ENCODE measurements at places on chromosomes 7 and 10. TPM values are rescaled to one million over a fixed set of nuclear protein-coding genes. Genes with fewer than 3 reads are reported as not detected.

Gene C10orf62
- not detected for total RNA-seq

Gene PITRM1
- 60.3 TPM for total RNA-seq

Gene SERPINE1
- 0.80 TPM for total RNA-seq

Gene OR13A1
- not detected for total RNA-seq

Gene GNGT1
- not detected for total RNA-seq

Gene SMARCD3
- total RNA-seq: 5.4 TPM

Gene NSUN5
- total RNA-seq: 10.7 TPM

Gene HECW1
- total RNA-seq: 0.15 TPM

Gene CTAGE4
- total RNA-seq: 3.3 TPM

Gene FAM13C
- total RNA-seq: 57.9 TPM

Gene PAPOLB
- total RNA-seq: 0.10 TPM

Gene P4HA1
- 20.4 TPM for total RNA-seq

DNA sequence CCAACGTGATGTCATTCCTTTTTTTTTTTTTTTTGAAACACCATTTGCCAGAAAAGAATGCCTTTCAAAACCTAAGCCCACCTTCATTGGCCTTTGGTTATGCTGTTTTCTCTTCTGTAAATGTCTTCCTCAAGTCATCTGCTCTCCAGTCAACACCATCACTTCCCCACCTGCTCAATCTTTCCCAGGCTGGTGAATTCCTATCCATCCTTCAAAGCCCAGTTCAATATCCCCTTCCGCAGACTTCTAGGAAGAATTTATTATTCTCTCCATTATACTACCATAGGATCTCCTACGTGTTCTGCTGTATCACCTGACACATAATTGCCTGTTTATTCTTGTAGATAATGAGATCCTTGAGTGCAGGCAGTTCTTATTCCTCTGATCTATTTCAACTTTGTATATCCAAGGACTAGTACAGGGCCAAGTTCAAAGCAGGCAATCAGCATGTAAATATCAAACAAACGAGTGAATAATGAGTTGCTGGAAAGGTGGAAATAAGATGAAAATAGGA lies 73.5 kb upstream of the PRR15 start:
- DNase-seq: no peak

DNA sequence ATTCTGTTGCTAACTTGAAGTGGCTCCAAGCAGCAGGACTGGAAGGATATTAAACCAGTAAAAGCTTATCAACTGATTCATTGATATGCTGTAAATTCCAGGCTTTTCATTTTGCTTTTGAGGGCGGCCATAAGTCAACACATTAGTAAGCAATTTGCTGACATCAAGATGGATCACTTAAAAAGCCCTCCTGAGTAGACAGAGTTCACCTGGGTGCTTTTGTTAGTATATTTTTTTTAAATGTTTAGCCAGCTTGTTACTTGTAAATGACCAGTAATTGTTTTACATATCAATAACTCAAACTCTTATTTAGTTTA lies 26.5 kb downstream of the RNF32 start:
- DNase-seq: no peak

GRCh38 chr7:27160546-27161213 lies 4.2 kb upstream of the HOXA7 start:
- peak; percentile 93 for DNase-seq

GRCh38 chr7:91326516-91327199 lies 62.4 kb downstream of the FZD1 start:
- no peak for DNase-seq

- DNase-seq: peak; percentile 36
Measured at GRCh38 chr10:55668326-55668922, 692.6 kb downstream of the ZWINT start.

GRCh38 chr7:44445986-44446671 lies 44.3 kb downstream of the NUDCD3 start:
- no peak for DNase-seq

DNA sequence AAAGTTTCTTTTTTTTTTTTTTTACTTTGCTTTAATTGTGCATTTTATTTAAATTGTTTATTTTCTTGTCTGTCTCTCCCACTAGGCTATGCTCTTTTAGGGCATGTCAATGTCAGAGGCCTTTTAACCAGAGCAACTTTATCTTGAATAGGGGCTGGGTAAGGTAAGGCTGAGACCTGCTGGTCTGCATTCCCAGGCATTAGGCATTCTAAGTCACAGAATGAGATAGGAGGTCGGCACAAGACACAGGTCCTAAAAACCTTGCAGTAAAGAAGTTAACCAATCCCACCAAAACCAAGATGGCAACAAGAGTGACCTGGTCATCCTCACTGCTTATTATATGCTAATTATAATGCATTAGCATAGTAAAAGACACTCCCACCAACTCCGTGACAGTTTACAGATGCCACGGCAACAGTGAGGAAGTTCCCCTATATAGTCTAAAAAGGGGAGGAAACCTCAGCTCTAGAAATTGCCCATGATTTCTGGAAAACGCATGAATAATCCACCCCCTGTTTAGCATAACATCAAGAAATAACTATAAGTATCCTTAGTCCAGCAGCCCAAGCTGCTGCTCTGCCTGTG lies 47.0 kb upstream of the FRMD4A start:
- no peak for DNase-seq

- no peak for DNase-seq
Measured at GRCh38 chr7:41890631-41891274, 187.9 kb upstream of the INHBA start.

DNA sequence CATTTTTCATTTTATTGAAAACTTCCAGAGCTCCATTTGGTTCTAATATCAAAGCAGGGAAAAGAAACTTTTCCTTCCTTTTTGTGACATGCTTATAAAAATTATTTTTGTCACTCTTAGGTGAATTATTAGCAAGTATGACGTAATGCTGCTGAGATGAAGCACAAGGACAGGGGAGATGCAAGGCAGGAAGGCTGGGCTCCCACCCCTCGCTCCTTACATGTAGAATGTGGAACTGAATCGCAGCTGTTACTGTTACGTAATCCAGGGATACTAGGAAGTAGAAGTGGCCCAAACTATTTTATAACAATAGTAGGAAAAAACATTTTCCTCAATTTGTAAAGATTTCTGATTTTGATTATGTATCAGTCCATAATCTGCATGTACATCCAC lies 17.1 kb upstream of the GTPBP4 start:
- no peak for DNase-seq

DNA sequence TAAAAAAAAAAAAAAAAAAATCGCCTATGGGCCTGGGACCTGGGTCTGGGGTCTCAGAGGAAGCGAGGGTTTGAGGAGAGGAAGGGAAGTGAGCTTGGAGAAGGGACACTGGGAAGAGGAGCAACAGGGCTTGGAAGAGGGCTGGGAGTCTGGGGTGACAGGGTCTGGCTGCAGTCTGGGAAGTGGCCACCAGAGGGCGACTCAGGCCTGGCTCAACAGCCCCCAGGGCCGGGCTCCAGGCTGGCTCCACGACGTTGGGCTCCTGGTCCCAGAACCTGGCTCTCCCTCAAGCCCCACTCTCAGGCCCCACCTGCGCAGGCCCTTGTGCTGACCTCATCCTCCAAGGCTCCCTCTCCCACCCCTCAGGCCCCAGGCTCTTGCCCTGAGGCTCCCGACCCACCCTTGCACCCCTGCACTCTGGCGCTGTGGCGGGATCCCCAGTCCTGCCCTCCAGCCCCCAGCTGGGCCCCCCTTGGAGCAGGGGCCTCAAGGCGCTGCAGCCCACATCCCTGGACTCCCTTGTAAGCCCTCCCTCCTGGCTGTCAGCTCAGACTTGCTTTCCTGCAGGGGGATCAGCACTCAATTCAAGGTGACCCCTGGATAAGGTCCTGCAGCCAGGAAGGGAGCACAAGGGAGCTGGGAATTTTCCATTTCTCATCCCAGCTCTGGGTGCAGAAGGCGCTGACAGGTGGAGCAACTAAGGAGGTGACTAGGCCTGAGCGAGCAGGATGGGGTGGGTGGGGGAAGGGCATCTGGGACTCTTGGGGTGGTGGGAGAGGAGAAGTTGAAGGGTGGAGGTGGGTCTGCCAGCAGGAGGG lies 5.4 kb upstream of the SPACDR start:
- DNase-seq: peak; percentile 95

DNA sequence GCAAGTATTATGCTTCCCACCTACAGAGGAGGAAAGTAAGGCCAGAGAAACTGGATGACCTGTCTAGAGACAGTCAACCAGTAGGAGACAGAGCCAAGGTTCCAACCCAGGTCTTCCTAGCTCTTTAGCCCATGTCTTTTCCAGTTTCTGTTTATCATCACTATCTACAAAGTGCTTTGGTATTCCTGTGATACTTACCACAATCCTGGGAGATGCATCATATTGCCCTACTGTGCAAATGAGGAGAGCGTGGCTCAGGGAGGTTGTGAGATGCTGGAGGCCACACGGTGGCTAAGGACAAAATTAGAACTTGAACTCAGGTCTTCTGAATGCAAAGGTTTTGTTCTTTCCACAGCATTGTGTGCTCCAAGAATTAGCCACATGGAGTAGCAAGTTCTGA lies 11.2 kb upstream of the PLEKHA1 start:
- DNase-seq: no peak

DNA sequence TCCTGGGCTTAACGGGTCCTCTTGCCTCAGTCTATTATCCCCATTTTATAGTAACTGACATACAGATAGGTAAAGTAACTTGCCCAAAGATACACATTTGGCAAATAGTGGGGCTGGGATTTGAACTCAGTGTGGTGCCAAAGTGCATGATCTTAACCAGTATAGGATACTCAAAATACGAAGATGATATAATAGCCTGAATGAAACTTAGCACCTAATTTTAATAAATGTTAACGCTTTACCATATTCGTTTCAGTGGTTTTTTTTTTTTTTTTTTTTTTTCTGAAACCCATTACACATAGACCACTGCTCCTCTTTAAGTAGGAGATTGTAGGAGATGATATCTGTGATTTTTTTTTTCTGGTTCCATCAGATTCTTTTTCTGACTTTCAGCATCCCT lies 21.4 kb downstream of the ACTR3B start:
- no peak for DNase-seq

DNA sequence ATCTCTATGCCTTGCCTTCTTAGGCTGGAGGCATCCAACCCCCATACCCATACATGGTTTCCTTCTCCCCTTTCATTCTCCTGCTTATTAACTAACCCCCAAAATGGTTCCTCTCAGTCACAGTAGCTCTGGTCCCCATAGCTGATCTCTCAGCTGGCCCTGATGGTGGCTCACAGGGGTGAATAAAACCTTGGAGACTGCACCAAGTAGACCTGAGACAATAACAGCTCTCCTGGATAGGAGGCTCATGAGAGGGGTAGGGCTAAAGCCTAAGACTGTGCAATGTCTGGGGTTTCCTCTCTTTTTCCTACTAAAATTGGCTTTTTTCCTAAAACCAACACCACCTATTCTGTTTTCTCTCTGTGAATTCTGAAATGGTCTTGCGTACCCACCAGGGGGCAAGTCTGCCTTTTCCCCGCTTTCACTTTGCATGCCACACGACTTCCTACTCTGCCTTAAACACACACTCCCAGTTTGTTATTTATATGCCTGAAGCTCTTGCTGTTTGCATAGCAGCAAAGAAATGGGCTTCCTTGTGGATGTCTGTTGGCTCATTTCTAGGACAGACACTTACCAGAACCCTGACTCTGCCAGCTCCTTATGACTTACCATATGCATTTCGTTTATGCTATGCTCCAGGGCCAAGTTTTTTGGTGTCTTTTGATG lies 18.4 kb upstream of the PON1 start:
- DNase-seq: no peak

DNA sequence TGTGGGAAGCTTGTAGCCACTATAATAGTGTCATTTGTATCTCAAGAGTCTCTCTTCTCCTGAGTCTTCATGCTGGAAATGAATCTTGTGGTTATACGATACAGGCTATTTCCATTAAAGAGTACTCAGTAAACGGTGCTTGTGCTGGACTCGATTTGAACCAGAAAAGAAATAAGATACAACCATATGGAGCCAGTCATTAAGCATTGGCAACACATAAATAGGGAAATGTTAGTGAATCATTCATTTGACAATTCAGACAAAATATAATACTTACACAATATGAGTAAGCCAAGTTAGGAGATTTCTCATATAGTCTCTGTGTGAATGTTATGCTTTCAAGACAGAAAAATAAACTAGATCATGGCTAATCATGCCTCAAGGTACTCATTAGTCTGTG lies 356.8 kb downstream of the PLXDC2 start:
- DNase-seq: no peak

DNA sequence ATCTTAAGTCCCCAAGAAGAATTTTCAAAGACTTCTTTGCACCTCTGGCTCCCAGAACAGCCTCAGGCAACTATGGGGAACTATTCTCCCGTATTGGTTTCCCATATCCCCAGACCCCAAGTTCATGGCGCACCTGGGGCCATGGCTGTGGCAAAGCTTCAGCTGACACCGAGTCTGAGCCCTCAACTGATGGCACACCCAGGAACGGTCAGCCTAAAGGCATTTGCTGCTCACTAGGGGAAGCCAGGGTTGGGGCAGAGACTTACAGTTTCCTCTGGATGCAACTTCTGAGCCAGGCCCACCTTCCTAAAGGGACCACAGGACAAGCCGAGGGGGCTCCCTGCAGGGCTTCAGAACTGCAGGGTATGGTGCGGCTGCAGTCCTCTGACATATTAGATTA lies 13.7 kb upstream of the CPA1 start:
- no peak for DNase-seq

DNA sequence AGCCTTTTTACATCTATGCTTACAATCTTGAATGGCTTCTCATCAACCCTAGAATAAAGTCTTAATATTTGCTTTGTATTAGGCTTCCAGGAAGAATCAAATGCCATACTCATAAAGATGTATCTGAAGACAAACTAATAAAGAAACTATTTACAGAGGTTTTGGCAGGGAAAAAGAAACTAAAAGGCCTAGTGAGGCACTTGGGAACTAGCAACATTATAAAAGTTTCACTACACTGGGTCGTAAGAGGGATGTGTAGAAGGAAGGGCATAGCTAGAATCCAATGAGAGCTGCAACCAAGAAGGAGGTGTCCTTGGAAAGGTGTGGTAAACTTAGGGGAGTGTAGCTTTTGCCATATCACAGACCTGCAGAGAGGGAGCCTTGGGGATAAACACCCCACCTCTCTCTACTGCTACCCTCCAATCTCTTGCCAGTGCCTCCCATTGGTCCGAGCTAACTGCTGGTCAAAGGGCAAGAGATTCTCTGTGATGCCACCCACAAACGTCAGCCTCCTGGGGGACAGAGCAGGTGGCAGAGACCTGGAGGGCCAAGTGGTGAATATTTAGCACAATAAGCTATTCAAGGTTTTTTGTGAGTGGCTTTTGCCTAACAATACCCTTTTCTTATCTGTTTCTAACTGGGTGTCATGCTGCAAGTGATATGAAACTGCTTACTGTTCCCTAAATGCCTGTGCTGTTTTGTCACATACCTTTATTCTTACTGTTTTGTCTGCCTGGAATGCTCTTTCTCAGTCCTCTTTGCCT lies 60.7 kb downstream of the CPED1 start:
- no peak for DNase-seq

DNA sequence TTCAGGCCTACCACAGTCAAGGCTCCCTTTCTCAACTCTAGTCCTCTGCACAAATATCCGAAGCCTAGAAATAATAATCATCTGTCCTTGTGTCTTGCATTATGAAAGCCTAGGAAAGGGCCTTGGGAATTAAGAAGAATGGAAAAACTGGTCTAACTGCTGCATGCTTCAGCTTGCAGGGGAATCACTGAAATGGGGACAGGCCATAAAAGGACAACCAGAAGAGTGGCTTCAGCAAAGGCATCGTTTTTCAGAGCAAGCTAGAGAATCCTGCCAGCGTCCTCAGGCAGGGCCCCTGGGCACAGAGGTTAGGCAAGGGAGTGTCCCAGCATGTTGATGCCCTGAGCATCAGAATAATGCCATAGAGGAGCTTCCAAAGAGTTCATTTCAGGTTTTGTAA lies 13.2 kb downstream of the ERVW-1 start:
- DNase-seq: no peak
